ENCODE measurements at places on chromosomes 7 and 10.
A peak's percentile ranks its signal among the peaks of the same experiment; 100 is the strongest.

DNA sequence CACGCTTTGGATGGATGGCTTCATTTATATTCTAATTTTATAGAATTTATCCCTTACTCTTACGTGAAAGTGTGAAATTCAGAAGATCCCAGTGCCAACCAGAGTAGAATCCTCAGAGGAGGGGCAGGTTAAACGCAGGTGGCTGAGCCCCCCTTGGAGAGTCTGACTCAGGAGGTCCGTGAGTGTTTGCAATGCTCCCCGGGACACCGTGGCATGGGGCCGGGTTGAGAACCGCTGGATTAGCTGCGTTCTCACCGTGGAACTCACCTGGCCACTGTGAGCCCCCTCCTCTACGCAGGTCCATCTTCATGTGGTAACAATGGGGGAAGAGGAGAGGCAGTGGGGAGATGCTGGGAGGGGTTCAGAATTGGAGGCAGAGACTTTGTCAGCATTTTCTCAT lies 638.0 kb upstream of the MKI67 start:
- no peak for DNase-seq

DNA sequence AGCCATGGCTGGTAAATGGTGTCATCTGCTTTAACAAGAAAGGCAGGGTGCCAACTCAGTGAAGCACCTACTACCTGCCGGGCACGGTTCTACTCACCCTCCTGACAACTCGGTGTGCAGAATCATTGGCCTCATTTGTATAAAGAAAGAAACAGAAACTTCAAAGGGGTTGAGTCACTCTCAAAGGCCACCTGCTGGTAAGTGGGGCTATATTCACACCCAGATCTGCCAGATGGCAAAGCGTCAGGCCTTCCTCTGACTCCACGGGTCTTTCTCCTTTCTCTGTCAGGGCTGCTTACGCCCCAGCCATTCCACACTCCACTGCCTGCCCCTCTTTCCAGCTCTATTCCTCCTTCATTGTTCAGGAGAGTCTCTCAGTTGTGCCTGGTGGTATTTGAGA lies 309.2 kb downstream of the GFRA1 start:
- no peak for DNase-seq

DNA sequence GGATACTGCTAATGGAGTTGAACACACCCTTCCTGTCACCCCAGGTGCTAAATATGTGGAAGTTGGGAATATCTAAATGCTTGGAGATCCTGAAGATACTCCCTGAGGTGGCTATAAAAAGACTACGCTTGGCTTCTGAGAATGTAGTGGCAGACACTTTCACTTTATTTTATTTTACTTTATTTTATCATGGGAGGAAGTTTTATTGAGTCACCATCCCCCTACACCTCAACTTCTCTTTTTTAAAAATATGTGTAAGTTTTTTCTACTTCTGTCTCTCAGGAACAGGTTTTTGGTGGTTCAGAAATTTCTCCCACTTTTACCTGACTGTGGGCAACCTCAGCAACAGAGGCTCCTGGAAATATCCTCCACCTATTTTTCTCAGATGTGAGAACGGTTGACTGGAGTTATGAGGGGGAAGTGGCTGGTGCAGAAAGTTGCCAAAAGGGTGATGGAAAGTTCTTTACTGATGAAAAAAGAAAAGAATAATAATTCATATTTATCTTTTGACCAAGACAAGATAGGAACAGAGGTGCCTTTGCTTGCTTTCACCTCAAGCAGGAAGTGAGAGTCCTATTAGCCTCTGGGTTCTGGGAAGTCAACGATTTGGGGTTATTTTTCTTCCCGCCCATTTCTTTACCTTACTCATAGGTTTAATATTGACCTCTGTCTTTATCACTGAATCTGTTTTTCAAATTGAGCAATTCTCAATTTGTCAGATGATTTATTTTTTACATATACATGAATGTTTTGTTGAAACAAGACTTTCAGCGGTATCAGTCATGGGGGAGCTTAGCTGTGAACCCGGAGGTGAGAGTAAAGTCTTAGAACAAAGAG lies 103.6 kb downstream of the AHR start:
- DNase-seq: no peak

DNA sequence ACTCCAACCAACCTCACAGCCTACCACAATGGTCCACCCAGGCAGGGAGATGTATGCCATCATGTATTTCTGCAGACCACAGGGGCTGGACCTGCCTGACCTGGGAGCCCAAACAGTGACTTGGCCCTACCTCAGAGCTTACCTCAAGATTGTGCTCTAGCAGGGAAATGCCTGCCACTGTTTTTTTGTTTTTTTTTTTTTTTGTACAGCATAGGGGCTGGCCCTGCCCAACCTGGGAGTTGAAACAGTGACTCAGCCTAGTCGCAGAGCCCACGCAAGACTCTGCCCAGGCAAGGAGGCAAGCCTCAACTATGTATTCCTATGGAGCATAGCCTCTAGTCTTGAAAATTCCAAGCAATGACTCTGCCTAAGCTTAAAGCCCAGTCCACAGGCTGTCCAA lies 39.3 kb upstream of the CDK6 start:
- no peak for DNase-seq

- DNase-seq: no peak
These were observed 17.2 kb downstream of the AP5Z1 start for GRCh38 chr7:4792537-4793126.

- no peak for DNase-seq
These were observed 1.2 kb downstream of the MLXIPL start for GRCh38 chr7:73622909-73623797.

- DNase-seq: no peak
These were observed 11.8 kb downstream of the CAMK2B start for GRCh38 chr7:44313621-44314031.

DNA sequence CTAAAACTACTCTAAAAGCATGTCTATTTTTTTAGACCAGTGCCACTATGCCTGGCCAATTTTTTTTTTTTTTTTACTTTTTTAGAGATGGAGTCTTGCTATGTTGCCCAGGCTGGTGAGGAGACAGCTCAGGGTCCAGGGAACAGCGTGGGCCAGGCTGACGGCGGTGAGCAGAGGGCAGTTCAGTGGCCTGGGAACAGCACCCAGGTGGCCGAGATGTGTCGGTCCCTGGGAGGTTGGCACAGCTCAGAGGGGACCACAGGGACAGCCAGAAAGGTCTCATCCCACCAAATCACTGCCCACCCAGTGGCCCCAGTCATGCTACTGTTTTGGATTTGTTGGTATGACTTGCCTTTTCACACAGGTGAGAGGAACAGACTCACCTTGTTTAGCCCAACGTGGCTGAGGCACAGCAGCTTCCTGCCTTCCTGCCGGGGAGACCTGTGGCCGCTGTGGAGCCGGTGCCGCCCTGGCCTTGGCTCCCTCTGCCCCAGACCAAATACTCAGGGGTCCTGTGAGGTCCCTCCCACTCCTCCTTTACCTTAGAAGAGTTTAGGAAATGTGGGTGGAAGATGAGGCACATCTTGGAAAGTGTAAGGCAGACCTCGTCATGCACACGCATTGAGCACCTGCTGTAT lies 109.6 kb downstream of the PTPRE start:
- no peak for DNase-seq

GRCh38 chr10:74585231-74586087 lies 240.9 kb upstream of the KAT6B start:
- no peak for DNase-seq

- DNase-seq: no peak
These were observed 11.5 kb upstream of the PRKAG2 start for GRCh38 chr7:151888079-151889067.

DNA sequence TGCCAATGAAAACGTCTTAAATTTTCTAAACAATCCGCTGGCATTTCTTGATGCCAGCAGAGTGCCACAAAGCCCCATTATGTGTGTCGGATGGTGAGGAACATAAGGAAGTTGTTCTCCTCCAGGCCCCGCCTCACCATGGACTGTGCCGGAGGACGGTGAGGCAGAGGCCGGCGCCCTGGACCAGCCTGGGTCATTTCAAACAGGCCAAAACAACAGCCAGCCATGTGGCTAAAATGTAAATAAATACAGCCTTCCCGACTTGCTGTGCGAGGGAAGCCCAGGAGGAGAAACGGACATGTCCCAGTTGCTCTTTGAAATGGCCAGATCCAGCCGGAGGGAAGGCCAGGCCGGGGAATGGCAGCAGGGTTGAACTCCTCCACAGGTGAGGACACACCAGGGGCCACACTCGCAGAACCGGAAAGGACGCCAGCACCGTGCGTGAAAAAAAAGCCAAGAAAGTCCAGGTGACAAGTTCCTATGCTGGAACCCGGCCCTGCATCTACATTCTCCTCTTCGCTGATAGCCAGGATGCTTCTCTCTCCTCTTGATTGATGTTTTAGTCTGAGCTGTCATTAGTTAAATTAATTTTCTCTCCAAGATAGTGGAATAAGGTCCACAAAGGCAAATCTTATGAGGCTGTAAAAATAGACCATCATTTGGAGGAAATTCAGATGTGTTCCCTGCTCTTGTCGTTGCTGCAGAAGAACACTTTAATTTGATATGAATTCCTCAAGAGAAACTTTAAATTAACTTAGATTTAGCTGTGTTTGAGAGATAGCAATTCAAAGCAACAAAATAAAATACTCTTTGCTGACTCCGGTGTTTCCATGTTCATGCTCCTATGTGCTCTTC lies 64.6 kb downstream of the EBF3 start:
- no peak for DNase-seq

DNA sequence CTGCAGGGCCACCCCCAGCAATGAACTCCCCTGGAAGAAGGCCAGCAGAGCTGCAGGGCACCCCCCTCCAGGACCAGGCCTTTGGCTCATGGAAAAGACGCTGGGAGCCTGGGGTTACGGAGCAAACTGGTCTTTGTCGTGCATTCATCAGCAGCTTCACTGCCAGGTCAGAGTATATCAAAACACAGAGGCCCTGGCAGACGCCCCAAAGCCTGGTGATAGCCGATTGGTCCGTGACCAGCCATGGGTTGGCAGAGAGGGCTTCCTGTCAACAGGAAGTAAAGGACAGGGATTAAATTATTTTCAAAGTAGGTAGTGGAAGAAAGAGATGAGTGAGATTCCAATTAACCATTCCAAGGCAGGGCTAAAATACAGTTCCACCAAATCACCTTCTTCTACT lies 9.0 kb downstream of the PRKAG2 start:
- DNase-seq: no peak

GRCh38 chr7:133310232-133310862 lies 57.5 kb downstream of the EXOC4 start:
- no peak for DNase-seq

- no peak for DNase-seq
These were observed 1308.2 kb downstream of the GATA3 start for GRCh38 chr10:9362721-9363120.

DNA sequence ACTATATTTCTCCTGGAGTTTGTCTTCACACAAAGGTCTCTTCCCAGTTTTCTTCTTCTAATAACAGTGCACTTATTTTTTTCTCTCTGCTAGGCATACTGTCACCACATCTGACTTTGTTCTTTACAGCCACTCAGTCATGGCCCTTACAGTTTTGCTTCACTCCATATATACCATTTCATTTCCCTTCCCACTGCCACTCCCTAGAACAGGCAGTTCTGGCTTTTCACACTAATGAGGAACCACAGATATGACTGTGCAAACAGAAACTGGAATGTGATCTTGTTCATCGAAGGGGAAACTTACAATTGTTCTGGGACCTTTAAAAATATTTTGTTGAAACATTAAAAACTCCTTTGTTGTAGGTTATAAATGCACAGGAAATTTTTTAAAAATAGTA lies 67.3 kb downstream of the EPDR1 start:
- no peak for DNase-seq

DNA sequence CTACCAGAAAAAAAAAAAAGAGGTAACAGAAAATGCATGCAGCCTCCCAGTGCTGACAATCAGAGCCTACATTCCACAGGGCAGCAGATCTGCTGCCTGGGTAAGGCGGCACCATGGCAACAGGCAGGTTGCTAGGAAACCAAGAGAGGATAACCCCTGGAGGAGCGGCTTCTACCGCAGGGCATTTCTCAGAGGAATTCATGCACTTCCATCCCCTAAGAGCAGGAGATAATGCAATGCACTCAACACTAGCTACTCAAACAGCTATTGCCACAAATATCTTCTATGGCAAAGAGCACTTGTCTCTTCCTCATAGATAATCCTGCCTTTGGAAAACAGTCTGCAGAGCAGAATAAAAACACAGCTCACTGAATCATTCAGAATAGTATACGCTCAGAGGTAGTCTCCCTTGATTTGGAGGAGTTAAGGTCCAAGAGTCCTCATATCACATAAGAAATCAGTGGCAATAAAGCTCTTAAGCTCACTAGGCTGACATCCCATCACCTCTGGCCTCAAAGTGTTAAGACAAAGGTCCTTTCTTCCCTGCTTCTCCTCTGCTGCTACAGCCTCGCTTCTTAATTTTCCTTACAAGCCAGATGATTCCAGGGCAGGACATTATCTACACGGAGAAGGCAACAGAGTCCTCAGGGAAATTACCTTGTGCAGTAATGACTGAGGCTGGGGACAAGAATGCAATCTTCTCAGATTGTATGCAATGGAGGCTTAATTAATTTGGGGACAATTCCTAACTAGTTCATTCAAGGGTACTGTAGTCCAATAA lies 10.7 kb downstream of the PSAP start:
- peak; percentile 62 for DNase-seq

- DNase-seq: no peak
These were observed 50.0 kb downstream of the VCL start for GRCh38 chr10:74047871-74048270.

DNA sequence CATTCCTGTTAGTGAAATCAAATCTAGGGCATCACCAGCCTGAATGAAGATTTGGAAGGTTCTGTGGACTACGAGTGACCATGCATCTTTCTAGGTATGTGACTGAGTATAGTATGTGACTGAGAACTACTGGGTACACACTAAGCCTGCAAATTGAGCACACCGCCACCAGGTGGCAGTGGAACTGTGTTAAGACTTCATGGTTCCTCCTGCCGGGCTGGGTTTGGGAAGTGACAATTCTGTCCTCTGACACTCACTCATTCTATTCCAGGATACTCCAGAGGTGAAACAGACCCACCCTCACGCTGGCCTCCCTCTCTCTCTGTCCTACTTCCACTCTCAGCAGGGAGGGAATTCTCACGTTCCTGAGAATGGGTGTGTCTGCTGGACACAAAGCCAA lies 84.0 kb upstream of the TMEM248 start:
- no peak for DNase-seq

DNA sequence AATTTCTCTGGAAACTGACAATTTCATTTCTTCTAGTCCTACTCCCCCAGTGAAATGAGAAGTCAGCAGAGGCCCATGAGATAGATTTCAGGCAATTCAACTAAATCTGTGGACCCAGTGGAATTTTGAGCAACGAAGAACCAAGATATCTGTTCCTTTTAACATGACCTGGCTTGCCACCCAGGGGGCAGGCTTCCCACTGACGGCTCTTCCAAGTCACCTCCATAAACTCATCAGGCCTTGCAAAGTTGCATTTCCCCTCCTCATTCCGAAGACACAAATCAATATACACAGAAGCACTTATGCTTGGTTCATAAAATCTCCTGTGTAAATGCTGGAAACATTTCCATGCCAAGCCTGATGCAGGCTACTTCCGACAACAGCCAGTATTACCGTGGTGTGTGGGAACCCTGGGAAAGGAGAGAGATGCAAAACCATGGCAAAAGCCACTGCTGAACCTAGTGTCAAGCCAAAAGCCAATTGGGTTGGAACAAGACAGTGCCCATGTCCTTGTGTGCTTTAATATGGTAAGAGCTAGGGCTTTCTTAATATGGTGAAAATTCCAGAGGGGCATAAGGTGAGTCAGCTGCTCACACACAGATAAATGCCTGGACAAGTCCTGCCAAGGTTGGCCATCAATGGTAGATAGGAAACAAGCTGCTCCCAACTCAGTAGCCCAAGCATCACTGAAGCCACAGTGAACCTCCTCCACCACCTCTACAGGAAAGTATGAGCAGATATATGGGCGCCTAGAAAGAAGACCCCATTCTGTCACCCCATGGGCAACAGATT lies 1.6 kb downstream of the FRMD4A start:
- no peak for DNase-seq

- DNase-seq: no peak
These were observed 267.8 kb downstream of the BICC1 start for GRCh38 chr10:58780476-58780875.

Measured in D721Med (cell line).